Muscle of arm (tissue), 14 donors: ENCODE measurements at places on chromosomes 5 and 9.

GRCh38 chr5:178535299-178536175 is 54.7 kb downstream of the COL23A1 start:
- no peak for DNase-seq

- DNase-seq: no peak
Measured at GRCh38 chr5:73370640-73371583, 77.7 kb downstream of the FOXD1 start.

GRCh38 chr9:104104360-104104759 is 10.3 kb downstream of the SMC2 start:
- DNase-seq: no peak

GRCh38 chr5:150123542-150123941 is 32.1 kb downstream of the PDGFRB start:
- no peak for DNase-seq

GRCh38 chr5:37957218-37957617 is 117.4 kb upstream of the GDNF start:
- DNase-seq: no peak

DNA sequence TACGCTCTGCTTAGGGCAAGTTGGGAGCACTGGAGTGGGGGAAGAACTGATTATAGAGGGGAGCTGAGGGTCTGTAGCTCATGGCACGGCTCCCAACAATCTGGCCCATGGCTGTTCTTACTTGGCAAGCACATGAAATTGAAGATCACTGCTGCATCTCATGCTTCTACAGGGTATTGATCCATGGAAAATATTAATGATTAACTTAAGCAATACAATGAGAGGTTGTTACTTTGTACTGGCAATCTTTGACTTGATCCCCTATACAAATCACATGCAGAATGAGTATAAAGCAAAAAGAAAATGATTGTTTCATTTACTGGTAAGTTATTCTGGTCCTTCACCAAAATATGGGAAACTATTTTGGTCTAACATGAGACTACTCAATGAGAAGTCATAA is 481.1 kb downstream of the PDE4D start:
- DNase-seq: no peak

GRCh38 chr9:33721674-33722358 is 73.5 kb upstream of the PRSS3 start:
- peak; percentile 87 for DNase-seq

DNA sequence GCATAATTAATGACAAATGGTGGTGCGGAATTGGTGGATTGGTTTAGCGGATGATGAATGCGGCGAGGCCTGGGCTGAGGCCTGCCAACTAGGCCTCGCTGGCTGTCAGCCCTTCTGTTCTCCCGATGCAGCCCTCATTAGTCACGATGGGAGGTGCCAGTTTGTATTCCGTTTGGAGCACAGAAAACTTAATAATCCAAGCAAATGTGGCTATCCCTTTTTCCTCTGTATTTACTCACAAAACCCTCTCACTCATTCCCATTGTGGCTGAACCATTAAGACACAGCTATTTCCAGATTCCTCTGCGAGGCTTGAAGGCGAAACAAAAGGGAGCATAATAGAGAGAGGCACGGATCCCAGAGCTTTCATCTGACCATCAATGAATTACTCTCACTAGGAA is 114.3 kb downstream of the MVB12B start:
- DNase-seq: no peak

DNA sequence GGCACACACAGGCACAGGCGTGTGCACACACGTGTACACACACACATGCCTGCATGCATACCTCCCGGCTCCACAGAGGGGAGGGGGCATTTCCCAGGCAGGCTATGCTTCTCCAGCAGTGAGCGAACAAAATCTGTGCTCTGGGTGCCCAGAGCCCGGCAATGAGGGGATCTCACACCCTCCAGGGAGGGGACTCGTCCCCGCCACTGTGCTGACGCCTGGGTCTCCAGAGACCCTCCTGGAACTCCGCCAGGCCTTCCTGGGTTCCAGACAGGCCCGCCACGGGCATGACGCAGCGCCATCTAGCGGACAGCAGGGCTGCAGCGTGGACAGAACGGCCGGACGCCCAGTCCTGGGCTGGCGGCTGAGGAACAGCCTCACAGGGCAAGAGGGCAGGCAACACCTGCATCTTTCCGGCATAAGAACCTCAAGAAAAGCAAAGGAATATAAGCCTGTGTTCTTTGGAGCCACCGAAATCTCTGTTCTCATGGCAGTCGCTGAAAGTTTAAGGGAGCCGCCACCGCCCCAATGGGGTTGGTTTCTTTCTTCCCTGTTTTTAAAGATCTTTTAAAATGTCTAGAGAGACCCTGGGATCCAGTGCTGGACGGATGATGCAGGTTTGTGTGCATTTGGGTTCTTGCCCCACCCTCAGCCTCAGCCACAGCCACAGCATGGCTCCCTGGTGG is 135.6 kb upstream of the PPP1R26 start:
- peak; percentile 60 for DNase-seq

DNA sequence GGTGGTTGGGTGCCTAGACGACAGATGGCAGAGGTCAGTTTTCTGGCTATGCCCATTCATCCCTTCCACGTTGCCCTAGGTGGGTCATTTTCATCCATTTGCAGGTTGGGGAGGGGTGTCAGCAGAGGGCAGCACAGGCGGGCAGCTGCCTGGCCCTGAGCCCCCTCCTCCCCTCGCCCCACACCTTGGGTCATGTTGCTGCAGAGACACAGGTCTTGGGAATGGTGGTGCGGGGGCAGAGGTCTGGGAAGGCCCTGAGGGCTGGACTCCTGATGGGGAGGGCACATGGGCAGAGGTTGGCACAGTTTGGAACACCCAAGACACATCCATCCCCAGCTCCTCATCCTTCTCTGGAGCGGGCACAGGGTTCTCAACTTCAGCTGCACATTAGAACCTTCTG is 103.2 kb upstream of the LMX1B start:
- DNase-seq: no peak

GRCh38 chr9:134652291-134653225 is 11.0 kb downstream of the COL5A1 start:
- DNase-seq: no peak

DNA sequence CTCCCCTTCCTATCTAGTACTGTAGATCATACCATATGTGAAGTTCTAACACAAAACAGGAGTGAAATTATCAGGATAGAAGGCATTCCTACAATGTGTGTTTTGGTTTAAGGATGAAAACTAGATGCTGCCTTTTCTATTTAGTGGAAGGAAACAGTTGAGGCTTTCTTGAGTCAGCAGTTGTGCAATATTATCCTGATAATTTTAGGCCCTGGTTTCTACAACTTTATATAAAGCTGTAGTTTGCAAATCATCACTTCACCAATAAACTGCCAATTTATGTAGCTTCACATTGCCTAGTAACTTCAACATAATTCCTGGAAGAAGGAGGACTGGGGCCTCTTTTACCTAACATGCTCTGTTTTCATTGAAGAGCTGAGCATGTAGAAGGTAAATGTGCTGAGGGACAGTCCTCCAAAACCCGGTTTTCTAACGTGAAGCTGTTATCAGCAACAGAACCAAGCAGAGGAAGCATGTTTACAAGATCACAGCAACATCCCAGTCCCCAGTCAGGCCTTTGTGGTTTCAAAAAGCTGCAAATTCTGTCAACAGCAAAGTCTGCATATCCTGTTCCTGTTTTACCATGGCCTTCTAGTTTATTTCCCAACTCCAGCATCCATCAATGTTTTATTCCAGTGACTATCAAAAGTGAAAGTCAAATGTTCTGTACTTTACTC is 513.4 kb upstream of the MEF2C start:
- DNase-seq: peak; percentile 10

- no peak for DNase-seq
Measured at GRCh38 chr9:131252120-131252519, 24.2 kb downstream of the FAM78A start.

- no peak for DNase-seq
Measured at GRCh38 chr5:87385802-87386201, 26.9 kb downstream of the CCNH start.

- peak; percentile 25 for DNase-seq
Measured at GRCh38 chr5:173781816-173782670, 106.1 kb upstream of the CPEB4 start.

DNA sequence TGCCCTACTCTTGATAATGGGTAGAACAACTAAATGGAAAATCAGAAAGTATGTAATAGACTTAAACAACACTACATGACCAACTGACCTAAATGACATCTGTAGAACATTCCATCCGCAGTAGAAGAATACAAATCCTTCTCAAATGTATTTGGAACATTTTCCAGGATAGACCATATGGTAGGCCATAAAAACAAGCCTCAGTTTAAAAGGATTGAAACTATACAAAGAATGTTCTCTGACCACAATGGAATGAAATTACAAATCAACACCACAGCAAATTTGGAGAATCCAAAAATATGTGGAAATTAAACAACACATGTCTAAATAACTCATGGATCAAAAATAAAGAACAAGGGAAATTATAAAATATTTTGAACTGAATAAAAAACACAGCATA is 189.2 kb downstream of the NDUFS4 start:
- no peak for DNase-seq

GRCh38 chr5:55363856-55364255 is 56.1 kb downstream of the MTREX start:
- DNase-seq: no peak

GRCh38 chr5:158569534-158569933 is 530.2 kb downstream of the EBF1 start:
- no peak for DNase-seq

GRCh38 chr9:95249986-95250385 is 67.5 kb downstream of the FANCC start:
- no peak for DNase-seq

DNA sequence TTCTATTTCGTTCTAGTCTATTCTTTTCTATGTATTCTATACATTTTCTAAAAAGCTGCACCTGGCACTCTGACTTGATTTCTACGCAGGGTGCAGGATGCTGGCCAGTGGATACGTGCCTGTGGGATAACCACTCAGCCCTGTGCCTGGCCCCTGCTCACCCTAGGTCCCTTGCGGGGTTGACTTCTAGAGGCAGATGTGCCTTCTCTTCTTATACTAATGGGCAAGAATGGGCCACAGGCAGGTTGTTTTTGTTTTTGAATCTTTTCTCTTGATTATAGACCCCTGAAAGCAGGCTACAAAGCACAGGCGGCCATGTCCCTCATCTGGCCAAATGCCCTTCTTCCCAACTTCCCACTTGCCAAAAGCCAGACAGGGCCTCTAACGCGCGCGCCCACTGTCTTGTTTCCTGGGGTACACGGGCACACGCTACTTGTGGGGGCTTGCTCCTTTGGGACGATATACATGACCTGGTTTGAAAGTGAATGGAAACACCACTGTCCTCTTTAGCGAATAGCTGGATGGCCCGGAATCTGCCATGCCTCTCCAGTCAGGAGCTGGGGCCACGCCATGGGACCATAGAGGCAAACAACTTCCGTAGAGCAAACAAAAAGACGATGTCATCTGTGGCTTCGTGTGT is 162.7 kb upstream of the IRX2 start:
- DNase-seq: no peak

DNA sequence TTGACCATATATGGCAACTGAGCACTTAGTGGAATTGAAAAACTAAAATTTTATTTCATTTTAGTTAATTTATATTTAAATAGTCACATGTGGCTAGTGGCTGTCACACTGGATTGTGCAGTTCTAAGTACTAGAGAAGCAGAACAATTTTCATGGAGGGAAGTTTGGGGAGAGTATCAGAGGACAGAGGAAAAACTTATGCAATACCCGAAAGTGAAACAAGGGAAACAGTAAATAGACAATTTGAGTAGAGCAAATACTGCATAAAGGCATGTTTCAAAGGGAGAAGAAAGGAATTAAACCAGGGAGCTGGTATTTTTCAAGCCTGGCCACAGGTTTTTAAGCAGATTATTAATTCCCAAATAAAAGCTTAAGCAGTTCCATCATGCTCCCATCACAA is 590.5 kb upstream of the RORB start:
- DNase-seq: no peak

DNA sequence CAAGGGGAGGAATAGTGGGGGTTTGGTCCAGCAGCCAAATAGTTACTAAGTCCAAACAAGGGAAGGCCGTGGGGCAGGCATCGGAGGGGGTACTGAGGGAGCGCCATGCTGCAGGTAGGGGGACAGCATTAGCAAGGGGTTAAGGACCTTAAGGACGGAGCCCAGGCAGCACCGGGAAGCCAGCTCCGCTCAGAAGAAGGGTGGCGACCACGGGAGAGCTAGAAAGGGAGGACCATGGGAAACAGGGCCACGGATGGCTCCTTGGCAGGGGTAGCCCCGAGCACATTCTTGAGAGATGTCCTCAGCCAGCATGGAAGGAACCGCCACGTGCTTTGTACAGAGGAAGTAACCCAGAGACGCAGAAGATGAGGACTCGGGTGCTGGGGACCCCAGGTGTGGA is 76.2 kb upstream of the STXBP1 start:
- DNase-seq: no peak

- no peak for DNase-seq
Measured at GRCh38 chr9:6564868-6565267, 80.7 kb downstream of the GLDC start.

DNA sequence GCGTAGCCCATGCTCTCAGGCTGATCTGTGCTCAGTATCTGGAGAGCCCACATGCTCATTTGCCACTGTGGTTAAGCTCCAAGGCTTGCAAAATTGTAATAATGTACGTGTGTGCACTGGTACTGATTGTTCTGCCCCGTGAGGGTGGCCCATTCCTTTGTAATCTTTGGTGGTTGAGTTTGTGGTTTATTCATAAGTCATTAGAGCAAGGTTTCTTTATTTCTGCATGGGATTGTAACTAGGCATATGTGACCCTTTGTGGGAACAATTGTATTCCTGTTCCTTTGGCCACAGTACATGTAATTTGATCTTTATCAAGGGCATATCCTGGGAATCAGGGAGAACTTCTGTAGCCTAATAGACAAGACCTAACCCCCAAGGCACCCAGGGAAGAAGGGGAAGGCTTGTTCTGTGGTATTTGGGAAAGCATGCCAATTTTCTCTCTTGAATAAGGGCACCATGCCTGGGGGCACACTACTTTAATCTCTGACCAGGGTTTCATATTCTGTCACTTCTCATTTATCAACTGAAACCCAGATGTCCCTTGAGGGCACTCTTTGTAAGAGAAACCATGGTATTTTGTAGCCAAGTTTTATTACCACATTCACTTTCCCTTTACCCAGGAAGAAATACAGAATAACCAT is 74.6 kb downstream of the NPR3 start:
- DNase-seq: no peak

DNA sequence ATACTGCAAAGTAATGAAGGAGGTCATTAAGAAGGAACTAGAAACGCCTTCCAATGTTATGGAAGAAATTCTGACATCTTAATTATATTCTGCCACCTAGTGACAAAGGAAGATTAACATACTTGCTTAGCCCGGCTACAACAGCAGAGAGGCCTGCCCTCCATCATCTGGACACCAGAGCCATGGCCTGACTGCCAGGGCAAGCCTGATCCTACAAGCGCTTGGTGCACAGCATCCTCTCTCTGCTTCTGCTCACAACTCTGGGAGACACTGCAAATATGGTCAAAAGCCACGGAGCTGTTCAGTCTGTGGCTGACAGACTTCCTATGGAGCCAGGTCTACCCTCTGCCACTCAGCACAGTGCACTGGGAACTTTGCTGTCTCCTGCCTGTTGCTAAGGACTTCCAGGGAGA is 87.3 kb upstream of the SLC44A1 start:
- DNase-seq: no peak
